Large intestine (tissue), 12 donors: ENCODE measurements at places on chromosomes 12 and 14.

- DNase-seq = no peak
Measured at GRCh38 chr14:81437244-81437643, 37.1 kb upstream of the STON2 start.

- DNase-seq = peak; percentile 19
Measured at GRCh38 chr12:53995002-53995377, 5.0 kb upstream of the HOXC9 start.

GRCh38 chr14:34120185-34120977 is 169.5 kb upstream of the EGLN3 start:
- DNase-seq = no peak

GRCh38 chr14:76313303-76313702 is 62.6 kb upstream of the ESRRB start:
- no peak for DNase-seq

GRCh38 chr12:126107659-126108058 is 1042.4 kb downstream of the AACS start:
- DNase-seq = no peak

DNA sequence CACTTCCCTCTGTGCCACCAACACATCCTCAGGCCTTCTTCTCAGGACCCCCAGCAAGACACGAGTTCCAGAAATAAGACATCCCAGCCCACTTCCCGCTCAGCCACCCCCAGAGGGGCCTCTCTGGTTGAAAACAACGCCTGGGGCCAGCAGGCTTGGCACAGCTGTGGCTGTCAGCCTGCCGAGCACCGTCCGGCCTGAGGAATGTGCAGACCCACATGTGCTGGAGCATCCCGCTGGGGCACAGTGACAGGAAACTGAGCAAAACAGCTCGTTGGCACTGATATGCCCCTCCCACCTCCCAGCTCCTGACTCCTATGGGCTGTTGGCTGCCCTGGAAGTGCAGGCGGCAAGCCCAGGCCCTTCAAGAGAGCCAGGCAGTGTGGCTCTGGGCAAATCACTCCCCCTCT is 1.4 kb downstream of the SYNE3 start:
- DNase-seq = no peak

GRCh38 chr12:11927286-11927935 is 143.3 kb upstream of the BCL2L14 start:
- no peak for DNase-seq

- DNase-seq = peak; percentile 90
Measured at GRCh38 chr12:79547044-79547734, 143.6 kb downstream of the PAWR start.

DNA sequence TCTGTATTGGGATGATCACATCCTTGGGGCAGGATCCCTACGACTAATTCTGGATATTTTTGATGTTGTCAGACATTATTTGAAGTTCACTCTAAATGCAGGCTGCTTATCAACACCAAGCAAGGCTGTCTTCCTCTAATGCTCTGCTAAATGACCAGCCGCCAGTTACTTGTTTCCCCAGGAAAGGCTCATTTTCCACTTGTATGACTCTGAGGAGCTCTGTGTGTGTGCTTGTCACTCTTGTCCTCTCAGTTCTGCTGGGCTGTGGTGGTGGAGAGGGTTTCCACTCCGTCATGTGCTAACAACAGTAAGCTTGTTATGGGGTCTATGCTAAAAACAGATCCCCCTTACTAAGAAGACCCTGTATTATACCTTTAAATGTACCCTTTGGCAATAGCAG is 42.1 kb downstream of the ATL1 start:
- no peak for DNase-seq

DNA sequence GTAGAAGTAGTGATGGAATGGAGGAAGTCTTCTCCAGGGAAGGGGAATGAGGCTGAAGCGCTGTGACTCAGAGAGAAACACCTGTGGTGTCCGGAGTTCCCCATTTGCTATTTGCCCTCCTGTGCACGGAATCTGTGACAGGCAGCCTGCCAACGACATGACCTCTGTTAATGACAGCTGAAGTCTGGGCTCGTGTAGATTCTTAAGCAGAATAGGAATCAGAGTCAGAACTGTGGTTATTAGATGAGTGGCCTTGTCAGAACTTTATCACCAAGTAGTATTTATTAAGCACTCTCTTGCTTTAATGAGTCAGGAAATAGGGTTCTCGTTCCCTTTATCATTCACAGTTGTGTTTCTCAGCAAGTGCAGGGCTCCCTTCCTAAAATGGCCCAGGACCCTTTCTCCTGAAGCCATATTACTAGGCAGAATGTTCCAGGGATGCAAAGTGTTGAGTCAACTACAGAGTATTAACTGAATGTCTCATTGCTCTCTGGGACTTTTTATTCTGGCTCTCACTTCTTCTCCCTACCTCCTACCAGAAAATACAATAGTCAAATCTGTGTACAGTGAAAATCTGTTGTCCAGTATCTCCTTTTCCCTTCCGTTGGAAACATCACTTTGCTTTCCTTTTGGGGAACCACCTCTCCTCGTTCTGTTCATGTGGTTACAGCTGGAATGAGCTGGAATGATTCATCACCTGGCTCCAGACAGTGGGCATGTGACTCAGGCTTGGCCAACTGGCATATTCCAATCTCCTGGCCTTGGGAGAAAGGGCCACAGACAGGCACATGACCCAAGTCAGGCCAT is 77.8 kb upstream of the MAX start:
- DNase-seq = peak; percentile 38

- no peak for DNase-seq
Measured at GRCh38 chr14:22303589-22304195, 285.3 kb downstream of the DAD1 start.

- DNase-seq = no peak
Measured at GRCh38 chr12:109289551-109289950, 19.5 kb downstream of the FOXN4 start.

GRCh38 chr14:89117012-89117411 is 292.6 kb downstream of the TTC8 start:
- DNase-seq = no peak

- DNase-seq = no peak
Measured at GRCh38 chr12:85633491-85633890, 202.7 kb downstream of the RASSF9 start.

GRCh38 chr12:6195665-6196535 is 4.3 kb upstream of the CD9 start:
- peak; percentile 90 for DNase-seq

GRCh38 chr14:74267588-74267987 is 28.3 kb downstream of the VSX2 start:
- DNase-seq = no peak

GRCh38 chr12:61780435-61780834 is 479.8 kb upstream of the USP15 start:
- no peak for DNase-seq
